ENCODE measurements at places on chromosomes 2 and 18. TPM values are rescaled to one million over a fixed set of nuclear protein-coding genes. Genes with fewer than 3 reads are reported as not detected.

DSG4 gene
- total RNA-seq: not detected

DNA sequence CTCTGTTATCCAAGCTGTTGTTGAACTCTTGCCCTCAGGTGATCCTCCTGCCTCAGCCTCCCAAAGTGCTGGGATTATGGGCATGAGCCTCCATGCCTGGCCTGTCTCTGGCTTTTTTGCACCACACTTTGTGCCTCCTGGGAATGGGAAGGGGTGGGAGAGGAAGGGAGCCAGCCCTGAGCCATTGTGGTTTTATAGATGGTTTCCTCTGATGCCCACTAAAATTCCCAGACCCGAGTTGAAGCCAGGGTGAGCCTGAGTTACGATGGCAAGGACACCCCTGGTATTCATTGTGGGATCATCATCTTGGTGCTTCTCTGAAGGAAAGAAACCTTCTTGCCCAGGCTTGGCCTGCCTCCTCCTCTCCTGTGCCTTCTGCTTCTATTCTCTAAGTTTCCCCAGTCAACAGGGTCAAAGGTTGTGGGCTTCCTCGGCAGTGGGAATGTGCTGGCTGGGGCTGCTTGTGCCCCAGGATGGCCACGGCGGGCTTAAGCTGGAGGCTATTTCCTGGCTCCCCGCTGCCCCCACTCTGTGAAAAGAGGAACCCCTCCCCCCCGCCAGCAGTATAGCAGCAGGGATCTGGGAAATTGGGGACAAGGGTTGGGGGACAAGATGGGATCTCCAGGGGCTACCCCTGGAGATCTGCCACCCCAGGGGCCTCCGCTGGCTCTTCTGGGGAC, 106.2 kb downstream of the STPG4 start:
- H3K4me1 ChIP-seq: peaks cover 12% of the 10 kb centered on the region
- no peaks in the 10 kb centered on the region for H3K36me3 ChIP-seq
- H3K27me3 ChIP-seq: no peaks in the 10 kb centered on the region
- no peak overlapping the region for H3K27ac ChIP-seq
- no peak overlapping the region for H3K4me3 ChIP-seq
- DNase-seq: no peak

GRCh38 chr2:20071397-20072383, 20.3 kb upstream of the LAPTM4A start:
- H3K27ac ChIP-seq: peak overlapping the region; percentile 67

GRCh38 chr2:216557820-216558219, 59.2 kb downstream of the RPL37A start:
- H3K4me1 ChIP-seq: peaks cover 9% of the 10 kb centered on the region
- no peak for DNase-seq
- no peaks in the 10 kb centered on the region for H3K27me3 ChIP-seq

DNA sequence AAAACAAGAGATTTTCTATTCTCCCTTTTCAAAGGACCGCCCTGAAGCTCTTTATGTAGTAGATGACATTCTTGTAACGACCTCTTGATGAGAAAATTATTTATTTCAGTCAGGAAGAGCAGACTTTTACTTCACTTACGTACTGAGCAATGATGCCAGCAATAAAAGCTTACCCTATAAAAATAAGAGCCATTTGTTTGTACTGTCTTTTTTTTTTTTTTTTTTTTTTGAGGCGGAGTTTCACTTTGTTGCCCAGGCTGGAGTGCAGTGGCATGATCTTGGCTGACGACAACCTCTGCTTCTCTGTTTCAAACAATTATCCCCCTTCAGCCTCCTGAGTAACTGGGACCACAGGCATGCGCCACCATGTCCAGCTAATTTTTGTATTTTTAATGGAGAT, 39.2 kb downstream of the CRIM1 start:
- H3K36me3 ChIP-seq: no peaks in the 10 kb centered on the region
- DNase-seq: no peak
- H3K27me3 ChIP-seq: no peaks in the 10 kb centered on the region
- H3K4me1 ChIP-seq: peaks cover 26% of the 10 kb centered on the region

GRCh38 chr2:214796911-214797310, 12.6 kb downstream of the BARD1 start:
- no peak for DNase-seq
- H3K36me3 ChIP-seq: no peaks in the 10 kb centered on the region
- no peaks in the 10 kb centered on the region for H3K27me3 ChIP-seq
- no peak overlapping the region for H3K27ac ChIP-seq

- H3K36me3 ChIP-seq: no peaks in the 10 kb centered on the region
- no peaks in the 10 kb centered on the region for H3K27me3 ChIP-seq
- H3K4me1 ChIP-seq: peaks cover 20% of the 10 kb centered on the region
- H3K4me3 ChIP-seq: no peak overlapping the region
These were observed 84.2 kb upstream of the LAPTM4A start for GRCh38 chr2:20135631-20136050.

VAMP5 gene
- total RNA-seq: not detected
